ENCODE measurements at places on chromosomes 5 and 9.

GRCh38 chr5:53965459-53965858 is 344.9 kb downstream of the ARL15 start:
- no peak for DNase-seq

- DNase-seq, result no peak
Measured at GRCh38 chr5:149030392-149030791, 32.5 kb downstream of the SH3TC2 start.

GRCh38 chr5:149773291-149774095 is 43.4 kb downstream of the PPARGC1B start:
- DNase-seq, result no peak

- no peak for DNase-seq
Measured at GRCh38 chr5:146640285-146640896, 124.4 kb upstream of the GPR151 start.
